KG1 (cell line): ENCODE measurements at places on chromosomes 3 and 15.

DNA sequence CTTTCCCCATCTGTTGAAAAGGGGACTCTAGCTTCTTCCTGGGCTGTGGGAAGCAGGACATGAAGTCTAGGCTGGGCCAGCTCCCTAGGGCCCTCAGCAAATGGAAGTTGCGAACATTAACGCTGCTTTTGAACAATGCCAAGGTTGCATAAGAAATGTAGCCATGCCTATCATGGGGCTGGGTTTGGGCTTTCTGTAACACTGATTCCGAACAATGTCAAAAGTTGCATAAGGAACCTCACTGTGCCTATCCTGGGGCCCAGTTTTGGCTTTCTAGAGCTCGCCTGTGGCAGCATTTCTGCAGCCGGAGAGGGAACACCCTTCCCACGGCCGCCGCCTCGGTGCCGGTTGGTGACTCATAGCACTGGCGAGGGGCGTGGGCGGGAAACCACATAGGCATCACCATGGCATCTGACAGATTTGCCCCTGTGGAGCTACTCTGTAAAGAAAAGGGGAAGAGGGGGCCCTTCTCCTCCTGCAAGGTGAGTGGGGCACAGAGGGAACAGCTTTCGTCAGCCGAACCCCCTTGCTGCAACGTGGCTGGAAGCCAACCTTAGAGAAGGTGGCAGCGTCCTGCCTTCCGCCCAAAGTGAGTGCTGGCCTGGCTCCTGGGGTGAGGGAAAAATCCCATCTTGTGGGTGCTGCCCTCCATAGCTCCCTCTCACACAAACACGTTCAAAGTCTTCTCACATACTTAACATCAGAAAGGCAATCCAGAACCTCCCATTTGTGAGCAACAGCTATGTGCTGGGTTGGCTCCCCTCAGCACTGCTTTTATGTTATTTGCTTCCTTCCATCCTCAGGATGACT is 46.6 kb upstream of the ATP2B2 start:
- DNase-seq, result no peak

GRCh38 chr3:188124184-188124583 is 29.8 kb upstream of the LPP start:
- DNase-seq, result no peak

DNA sequence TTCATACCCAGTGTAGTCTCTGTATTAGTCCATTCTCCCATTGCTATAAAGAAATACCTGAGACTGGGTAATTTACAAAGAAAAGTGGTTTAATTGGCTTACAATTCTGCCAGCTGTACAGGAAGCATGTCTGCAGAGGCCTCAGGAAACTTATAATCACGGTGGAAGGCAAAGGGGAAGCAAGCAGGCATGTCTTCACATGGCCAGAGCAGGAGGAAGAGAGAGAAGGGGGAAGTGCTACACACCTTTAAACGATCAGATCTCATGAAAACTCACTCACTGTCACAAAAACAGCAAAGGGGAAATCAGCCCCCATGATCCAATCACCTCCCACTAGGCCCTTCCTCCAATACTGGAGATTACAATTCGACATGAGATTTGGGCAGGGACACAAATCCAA is 6.3 kb upstream of the PARP14 start:
- no peak for DNase-seq

- DNase-seq, result no peak
These were observed 129.7 kb downstream of the NTRK3 start for GRCh38 chr15:88126695-88127431.

GRCh38 chr3:119570229-119570628 is 9.1 kb upstream of the ADPRH start:
- DNase-seq, result no peak

DNA sequence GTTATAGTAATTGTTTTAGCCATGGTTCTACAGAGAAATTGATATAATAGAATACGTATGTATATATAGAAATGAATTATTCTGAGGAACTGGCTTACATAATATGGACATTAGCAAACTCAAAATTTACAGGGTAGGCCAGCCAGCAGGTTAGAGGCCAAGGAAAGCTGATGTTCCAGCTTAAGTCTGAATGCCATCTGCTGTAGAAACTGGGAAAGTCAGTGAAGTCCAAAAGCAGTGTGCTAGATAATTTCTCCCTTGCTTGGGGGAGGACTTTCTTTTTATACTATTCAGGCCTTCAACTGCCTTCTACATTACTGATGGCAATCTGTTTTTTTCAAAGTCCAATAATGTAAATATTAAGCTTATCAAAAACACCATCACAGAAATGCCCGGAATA is 1174.7 kb downstream of the ZPLD1 start:
- DNase-seq, result no peak

DNA sequence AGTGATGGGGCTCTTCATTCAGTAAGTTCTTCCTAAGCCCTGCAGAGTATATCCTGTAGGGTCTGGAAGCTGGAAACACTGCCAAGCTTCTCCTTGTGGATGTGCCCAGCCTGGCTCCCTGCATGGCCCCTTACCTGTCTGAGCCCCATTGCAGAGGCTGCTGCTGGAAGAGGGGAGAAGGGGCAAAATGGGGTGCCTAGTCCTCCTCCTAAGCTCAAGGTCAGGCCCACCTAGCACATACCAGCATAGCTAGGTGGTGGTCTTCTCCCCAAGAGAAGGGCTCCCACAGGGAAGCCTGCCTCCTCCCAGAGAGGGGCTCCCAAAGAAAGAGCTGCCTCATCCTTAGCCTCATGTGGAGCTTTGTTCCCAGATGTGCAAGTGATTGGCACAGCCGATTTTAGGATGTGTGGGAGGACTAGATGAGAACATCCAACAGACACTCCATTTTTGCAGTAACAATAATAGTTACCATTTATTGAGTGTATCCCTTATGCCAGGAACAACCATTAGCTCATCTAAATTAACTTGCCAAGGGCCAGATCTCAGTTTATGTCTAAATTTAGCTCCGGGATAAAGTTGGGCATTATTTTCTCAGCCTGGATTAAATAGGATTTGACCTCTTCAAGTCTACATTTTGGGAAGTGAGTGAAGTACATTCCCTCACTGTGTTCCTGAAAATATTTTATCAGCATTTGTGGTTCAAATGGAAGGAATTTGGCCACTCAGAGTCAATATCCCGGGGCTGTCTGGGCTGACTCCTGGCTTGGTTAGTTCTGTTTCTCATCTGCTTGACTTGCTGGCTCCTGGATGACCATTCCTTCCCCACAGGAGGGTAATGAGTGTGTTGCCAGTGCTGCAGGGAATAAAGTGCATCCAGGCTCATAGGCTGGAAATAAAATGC is 291.1 kb upstream of the ROPN1 start:
- no peak for DNase-seq

GRCh38 chr15:88624156-88624970 is 3.2 kb downstream of the AEN start:
- no peak for DNase-seq

- no peak for DNase-seq
These were observed 67.2 kb upstream of the SIAH2 start for GRCh38 chr3:150830094-150830681.

DNA sequence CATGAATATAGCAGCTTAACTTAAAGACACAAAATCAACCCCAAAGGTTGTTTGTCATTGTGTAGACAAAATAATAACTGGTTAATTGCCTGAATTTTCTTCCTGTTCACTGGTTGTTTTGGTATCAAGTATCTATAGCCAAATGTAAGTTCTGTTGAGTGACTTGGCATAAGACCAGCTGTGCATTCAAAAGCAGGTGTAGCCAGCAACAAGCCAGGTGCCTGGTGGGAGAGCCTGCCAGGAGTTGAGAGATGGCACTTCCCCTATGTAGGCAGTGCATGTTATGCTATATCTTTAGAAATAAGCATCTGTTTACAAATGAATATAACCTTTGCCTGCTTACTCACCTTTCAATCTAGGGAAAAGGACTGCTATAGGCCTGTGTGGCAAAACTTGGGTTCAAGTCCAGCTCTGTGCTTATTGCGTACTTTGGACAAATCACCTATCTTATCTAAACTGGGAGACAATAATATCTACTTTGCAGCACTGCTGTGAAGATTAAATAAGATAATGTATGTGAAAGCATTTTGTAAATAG is 84.9 kb upstream of the TBL1XR1 start:
- DNase-seq, result no peak
